Esophagus squamous epithelium (tissue), 5 donors: ENCODE measurements at places on chromosomes 7 and 10. TPM values are rescaled to one million over a fixed set of nuclear protein-coding genes. Genes with fewer than 3 reads are reported as not detected.

CALD1 gene
- 32.3 TPM for total RNA-seq

DNA sequence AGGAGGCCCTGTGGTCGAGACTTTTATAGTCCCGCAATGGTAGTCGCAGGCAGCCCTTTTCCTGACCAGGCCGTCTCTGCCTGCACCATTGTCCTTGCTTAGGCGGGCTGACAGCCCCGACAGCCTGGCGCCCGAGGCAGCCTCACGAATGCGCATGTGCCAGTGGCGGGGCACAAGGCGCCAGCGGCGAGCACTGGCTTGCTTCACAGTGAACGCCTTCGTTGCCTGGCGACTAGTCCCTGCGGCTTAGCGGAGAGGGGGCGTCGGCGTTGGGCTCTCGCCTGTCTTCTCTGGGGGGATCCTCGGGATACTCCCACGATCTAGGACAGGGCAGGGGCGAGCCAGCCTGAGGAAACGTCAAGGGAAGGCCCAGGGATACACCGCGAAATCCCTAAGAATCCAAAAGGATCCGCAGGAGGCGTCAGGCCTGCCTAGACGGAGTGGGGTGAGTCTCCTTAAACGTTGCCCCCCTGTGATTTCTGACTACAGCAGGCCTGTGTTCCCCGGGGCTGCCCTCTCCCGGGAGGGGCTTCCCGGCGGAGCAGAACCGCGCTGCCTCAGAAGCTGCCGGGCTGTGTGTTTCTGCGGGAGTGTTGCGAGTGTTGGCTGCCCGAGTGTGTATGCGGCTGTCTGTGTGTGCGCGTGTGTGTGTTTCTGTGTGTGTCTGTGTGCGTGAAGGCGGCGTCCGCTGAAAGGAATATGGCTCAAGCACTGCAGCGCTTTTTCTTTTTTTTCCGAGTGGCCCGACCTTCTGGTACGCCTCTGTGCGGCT, 20.5 kb upstream of the ZNF273 start:
- DNase-seq: no peak

- DNase-seq: no peak
These were observed 208.4 kb downstream of the KIF20B start for GRCh38 chr10:89909752-89910151.

- DNase-seq: no peak
These were observed 8.3 kb downstream of the IQCE start for GRCh38 chr7:2566890-2567678.

OR2A5 gene
- not detected for total RNA-seq

- no peak for DNase-seq
These were observed 52.2 kb downstream of the GPR158 start for GRCh38 chr10:25226775-25227682.

AMPH gene
- not detected for total RNA-seq

GRCh38 chr10:90966146-90966545, 45.3 kb upstream of the ANKRD1 start:
- DNase-seq: no peak

TLX1 gene
- total RNA-seq: not detected

GRCh38 chr10:5915451-5915850, 25.4 kb downstream of the FBH1 start:
- DNase-seq: no peak

OPN4 gene
- not detected for total RNA-seq

DNA sequence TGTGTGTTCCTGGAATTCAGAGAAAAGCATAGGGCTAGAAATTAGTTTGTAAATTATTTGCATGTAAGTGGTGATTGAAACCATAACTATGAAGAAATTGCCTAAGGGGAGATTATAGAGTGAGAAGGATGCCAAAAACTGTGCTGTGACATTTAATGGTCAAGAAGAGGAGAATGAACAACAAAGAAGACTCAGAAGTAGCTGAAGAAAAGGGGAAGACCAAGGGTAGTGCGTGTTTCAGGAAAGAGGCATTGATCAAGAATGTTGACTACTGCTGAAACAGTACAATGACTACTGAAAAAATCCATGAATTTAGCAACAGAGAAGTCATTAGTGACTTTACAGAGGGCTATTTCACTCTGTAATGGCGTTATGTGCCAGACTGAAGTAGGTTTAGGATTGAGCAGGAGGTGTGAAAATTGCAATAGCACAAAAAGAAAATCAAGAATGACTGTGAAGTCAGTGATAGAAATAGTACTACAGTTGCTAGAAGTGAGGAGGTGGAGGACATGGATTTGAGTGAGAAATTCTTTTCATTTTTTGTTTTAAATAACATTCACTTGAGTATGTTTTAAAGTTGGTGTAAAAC, 28.9 kb upstream of the SAMD9L start:
- DNase-seq: no peak

- DNase-seq: no peak
These were observed 107.4 kb downstream of the EEPD1 start for GRCh38 chr7:36260481-36260880.

- DNase-seq: no peak
These were observed 78.4 kb downstream of the RNF216 start for GRCh38 chr7:5702876-5703571.

GRID1 gene
- total RNA-seq: 0.76 TPM

DNA sequence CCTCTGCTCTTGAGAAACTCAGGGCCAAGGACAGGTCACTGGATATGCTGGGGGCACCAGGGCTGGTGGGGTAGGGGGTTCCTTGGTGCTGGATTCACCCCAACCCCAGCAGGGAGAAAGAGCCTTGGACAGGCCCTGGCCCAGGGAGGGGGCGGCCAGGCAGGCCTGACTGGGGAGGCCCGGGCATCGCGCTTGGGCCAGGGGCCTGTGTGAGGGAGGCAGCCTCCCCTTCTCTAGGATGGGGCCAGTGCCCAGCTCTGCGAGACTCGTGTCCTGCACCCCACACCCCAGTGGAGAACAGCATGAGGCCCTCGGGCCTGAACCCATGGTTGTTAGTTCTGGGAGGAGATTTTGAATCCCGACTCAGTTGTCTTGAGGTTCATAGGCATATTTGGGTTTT, 217.1 kb downstream of the ZNF248 start:
- no peak for DNase-seq

ASIC3 gene
- total RNA-seq: 0.95 TPM

ATRNL1 gene
- total RNA-seq: 1.1 TPM

- DNase-seq: no peak
These were observed 32.3 kb upstream of the KCNMA1 start for GRCh38 chr10:77669892-77670291.

DNA sequence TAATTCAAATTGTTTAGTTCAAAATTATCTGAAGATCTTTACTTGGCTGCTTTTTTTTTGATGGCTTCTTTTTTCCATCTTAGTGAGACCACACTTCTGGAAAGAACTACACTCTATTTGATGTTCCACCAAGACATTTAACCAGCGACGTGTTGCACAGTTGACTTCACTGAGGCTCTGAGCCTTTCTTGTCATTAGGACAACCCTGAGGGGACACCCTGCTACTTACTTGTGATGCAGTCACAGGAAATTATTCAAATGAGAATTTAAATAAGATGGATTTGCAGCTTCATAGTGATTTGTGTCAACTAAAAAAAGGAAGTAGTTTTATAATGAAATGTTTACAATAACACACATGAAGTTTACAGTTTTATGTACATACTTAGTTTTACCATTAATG, 25.6 kb upstream of the PIK3CG start:
- no peak for DNase-seq

DNA sequence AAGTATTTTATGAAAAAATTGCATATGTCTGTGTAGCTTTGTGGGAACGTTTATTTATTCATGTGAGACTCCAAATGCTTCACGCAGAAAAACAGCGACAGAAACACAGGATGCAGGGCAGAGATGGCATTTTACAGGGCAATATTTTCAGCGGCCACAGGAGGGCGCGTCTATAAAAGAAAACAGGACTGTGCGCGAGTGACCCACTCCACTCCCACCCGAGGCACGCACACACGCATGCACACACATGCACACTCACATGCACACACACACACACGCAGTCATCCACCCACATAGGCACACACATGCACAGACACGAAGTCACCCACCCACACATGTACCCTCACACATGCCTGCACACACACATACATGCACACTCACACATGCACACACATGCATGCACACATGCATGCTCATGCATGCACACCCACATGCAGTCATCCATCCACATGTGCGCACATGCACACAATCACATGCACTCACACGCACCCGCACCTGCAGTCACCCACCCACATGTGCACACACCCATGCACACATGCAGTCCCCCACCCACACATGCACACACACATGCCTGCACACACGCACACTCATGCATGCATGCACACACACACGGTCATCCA, 96.3 kb downstream of the DNAJB6 start:
- DNase-seq: no peak

SNCG gene
- 7.4 TPM for total RNA-seq

DNA sequence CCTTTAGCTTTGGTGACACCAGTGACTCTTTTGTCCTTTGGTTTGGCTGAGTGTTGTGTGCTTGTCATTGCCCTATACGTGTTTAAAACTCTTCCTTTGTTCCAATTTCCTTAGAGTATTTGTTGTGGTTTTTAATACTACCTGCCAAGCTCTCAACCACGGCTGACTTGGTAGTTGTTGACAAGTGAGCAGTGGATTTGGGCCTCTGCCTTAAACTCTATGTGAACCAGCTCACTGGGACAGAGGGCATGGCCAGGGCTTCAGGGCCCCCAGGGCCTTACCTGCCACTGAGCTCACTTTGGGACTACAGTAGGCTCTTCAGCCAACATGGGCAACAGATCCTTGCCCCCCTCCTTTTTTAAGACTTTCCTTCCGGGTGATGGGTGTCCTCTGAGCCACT, 9.6 kb upstream of the DMBT1 start:
- DNase-seq: no peak

- no peak for DNase-seq
These were observed 317.4 kb downstream of the BMPER start for GRCh38 chr7:34222722-34223121.

GRCh38 chr10:2306081-2306480, 568.8 kb upstream of the ADARB2 start:
- no peak for DNase-seq

HTR5A gene
- not detected for total RNA-seq

GRCh38 chr10:132845780-132846595, 60.0 kb upstream of the NKX6-2 start:
- DNase-seq: no peak

DNA sequence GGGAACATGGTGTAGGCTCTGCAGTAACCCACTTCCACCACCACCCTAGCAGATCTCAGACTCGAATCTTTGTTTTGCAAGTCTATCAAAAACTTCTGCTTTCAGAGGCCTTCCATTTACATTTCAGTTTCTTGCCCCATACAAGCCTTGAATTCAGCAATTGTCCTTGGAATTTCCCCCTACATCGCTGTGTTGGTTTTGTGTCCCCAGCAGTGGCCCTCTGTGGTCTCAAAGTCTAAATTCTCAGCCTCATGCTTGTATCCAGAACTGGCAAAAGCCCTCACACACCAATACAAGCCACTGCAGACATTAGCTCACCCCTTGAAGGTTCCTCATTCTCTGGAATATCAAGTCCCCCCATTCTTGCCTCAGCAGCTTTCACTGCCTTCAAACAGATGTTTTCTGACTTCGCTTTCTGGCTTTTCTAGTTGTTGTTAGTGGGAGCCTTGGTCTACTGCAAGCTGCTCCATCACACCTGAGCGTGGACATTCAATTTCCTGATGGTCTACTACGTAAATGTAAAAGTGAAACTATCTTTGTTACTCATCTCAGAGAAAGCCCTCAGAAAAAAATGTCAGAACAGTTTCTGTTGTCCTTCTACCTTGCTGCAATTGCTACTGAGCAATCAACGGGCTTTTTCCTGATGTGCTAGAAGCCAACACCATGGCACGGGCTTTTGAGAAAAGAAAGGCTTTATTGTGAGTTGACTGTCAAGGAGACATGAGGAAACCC, 1.8 kb upstream of the NUB1 start:
- no peak for DNase-seq

DNA sequence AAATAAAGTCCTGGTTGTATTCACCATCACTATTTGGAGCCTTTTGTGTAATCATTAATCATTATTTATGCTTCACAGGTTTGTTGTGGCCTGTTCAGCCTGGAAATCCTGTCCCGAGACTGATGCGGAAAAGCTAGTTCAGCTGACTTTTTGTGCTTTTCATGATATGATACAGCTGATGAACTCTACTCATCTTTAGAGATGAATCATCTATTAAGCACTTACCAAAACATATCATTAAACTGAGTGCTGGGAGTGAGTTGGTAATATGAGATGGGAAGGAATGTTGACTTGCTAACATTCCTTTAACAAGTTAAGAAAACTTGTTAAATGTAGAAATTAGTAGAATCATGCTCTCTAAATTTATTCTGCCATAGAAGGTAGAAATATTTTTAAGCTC, 53.0 kb downstream of the CROT start:
- no peak for DNase-seq

GRCh38 chr10:42630537-42631134, 7.7 kb downstream of the ZNF33B start:
- no peak for DNase-seq

DNA sequence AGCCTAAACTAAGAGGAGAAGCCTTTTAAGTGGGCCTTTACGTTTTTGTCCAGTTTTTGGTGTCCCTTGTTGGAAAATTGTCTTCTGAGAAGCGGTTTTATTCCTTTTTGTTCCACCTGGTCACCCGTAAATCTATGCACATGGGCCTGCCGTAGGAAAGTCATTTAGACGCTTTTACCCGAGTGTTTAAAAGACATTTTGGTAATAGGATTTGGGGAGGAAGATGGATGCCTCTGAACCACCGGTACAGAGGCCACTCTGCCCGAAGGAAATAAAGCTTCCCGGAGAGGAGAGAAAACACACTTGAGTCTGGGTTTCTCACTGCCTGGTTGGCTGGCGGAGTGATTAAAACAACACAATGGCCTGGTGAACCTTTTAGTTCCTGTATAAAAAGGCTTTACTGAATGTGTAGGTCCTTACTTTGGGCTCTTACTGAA, 760 bp downstream of the THNSL1 start:
- DNase-seq: no peak

DNA sequence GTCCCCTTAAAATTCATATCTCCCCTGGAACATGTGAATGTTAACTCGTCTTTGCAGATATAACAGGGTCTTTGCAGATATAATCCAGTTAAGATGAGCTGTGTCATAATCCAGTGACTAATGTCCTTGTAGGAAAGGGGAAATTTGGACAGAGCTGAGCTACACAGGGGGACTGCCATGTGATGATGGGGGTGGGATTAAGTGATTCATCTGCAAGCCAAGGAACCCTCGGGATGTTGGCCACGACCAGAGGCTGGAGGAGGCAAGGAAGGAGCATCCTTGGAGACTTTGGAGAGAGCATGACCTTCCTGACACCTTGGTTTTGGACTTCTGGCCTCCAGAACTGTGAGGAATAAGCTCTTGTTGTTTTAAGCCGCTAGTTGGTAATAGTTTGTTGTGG, 153.9 kb upstream of the PCBD1 start:
- DNase-seq: no peak

- DNase-seq: no peak
These were observed 3.7 kb downstream of the ABHD11 start for GRCh38 chr7:73734619-73735527.

HOXA9 gene
- total RNA-seq: not detected

GCC1 gene
- 17.3 TPM for total RNA-seq
